T-helper 22 cell (primary cell): ENCODE measurements at places on chromosomes 1 and 21.

- DNase-seq = no peak
Measured at GRCh38 chr1:178693366-178693765, 31.7 kb upstream of the RALGPS2 start.

GRCh38 chr1:111221276-111221632, 6.3 kb upstream of the CHI3L2 start:
- DNase-seq = no peak

DNA sequence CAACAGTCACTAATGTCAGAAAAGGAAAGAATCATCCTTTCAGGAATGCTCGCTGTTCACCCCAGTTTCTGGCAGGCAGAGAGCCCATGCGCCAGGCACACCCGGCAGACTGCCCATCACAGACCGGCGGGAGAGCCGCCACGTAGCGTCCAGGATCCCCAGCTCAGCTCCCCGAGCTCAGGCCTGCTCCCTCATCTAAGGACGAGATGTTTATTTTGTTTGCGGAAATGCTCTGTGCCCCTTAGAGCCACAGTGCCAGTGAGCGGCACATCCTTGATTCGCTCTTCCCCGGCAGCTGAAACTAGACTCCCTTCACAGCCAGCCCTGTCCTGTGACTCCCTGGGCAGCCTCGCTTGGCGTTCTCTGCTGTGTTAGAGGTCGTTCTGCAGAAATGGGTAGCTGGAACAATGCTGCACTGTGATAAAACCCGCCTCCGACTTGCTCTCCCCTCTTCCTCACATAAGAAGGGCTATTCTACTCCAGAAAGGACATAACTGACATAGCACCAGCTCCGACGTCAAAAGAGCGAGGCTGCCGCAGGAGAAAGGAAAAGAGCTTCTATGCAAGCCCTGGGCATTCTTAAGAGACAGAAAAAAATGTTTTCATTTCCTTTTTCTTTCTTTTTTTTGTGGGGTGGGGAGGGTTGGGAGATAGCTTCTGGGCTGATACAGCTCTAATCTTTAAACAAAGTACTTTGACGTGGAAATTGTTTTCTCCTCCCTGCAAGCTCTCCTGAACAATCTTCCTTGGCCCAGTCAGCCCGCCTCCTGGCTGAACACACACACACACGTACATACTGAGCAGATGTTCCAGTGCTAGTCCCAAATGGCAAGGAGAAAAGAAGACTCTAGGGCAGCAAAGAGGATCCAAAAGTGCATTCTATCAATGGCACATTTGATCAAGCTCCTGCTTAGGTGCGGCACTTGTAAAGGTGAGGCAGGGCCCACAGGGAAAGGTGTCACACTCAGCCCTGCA, 37.2 kb downstream of the MRAP start:
- no peak for DNase-seq

DNA sequence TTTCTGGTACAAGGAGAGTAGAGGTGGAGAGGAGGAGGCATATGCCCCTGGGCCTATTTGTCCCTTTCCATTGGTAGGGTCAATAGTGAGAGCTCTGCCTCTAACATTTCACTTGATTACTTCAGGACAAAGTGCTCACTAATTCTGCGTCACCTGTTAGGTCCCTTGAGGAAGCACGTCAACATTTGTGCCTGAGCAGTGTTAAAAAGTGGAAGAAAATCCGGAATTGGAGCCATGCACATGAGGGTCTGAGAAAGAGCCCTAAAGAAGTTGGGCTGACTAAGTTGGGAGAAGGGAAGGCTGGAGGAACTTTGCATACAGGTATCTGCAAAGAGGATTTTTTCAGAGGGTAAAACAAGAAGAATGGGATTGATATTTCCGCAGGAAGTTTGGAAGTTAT, 1.9 kb downstream of the SLC25A44 start:
- DNase-seq = no peak
